ENCODE measurements at places on chromosomes 4 and X.

GRCh38 chr4:13511101-13511500 is 27.0 kb upstream of the RAB28 start:
- DNase-seq = no peak

GRCh38 chr4:79653871-79654270 is 245.8 kb upstream of the GK2 start:
- DNase-seq = no peak

DNA sequence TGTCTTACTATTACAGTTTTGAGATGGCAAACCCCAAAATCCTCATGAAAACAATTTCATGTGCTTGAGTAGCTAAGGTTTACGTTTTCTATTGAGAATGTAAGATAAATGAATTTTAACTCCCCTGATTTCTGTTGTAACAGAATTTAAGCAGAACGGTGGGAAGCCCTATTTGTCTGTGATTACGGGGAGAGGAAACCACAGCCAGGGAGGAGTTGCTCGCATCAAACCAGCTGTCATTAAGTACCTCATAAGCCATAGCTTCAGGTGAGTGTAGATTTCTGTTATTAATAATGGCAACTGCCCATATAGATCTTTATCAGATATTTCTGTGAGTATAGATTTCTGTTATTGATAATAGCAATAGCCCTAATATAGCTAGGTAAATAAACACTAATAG is 44.2 kb upstream of the RHOH start:
- DNase-seq = no peak

GRCh38 chr4:14646831-14647230 is 355.4 kb upstream of the CPEB2 start:
- no peak for DNase-seq

GRCh38 chrX:141220342-141221008 is 21.8 kb downstream of the SPANXC start:
- no peak for DNase-seq

DNA sequence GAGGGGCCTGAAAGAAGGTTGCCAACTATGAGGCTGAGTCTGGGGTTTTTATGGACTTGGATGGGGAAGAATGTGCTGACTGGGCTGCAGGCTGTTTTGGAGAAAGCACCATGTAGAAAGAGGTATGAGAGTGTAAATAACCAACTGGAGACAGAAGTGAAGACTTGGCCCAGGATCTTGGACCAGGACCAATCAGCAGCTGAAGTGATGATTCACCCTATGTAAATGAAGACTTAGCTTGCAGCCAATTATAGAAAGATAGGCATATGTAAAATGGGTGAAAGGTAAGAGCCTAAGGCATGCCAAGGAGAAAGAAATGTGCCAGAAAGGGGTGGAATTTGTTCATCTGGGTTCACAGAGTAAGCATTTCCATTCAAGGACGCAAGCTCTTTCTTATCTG is 856.7 kb upstream of the PRKX start:
- DNase-seq = no peak

DNA sequence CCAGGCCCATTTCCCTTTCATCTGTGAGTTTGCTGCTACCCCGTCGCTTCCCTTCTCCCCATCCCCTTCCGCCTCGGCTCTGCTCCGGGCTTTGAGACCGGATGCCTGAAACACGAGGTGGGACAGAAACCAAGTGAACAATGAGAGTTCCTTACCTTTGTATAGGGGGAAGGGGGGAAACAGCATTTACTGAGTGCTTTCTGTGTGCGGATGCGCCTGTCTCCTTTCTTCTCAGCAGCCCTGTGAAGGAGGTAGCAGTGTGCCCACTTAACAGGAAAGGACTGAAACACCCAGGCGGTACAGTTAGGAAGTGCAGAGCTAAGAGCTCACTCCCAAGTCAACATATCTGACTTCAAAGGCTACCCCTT is 43.2 kb upstream of the TMSB15B start:
- no peak for DNase-seq

DNA sequence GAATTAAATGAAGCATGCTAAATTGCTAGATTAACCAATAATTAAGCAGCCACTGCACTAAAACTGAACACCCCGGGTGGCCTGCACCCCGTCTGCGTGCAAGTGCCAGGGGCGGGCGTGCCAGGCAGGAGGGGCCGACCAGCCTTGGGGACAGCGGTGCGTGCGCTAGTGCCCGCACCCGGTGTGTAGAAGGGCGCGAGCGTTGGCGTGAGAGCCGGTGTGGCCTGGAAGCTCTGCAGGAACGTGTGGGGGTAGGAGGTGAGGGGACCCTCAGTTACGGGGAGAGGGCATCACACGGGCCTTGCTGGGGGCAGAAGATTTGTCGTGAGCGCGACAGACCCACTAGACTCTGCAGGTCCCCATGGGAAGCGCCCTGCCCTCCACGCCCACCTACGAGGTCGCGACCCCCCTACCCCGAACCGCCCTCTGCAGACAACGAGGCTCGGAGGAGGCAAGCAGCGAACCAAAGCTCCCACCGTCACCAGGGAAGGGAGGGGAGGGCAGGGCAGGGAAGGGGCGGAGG is 105.8 kb downstream of the FAM53A start:
- DNase-seq = no peak

Measured in HCT116 (cell line).